ENCODE measurements at places on chromosomes 12 and 14.

DNA sequence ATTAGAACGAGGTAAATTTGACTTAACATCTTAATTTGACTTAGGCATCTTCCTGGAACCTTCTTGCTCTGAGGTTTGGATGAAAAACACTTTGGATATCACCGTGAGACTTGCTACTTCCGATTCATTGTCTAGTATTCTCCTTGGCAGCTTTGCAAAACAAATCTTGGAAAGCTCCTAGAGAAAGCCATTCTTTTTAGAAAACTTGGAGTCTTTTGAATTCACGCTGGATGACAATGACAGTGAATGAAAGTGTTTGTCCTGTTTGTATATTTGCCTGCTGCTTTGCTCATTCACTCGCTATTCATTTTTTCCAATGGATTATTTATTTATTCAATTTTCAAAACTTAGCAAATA is 222.1 kb upstream of the HMGA2 start:
- no peak for DNase-seq

DNA sequence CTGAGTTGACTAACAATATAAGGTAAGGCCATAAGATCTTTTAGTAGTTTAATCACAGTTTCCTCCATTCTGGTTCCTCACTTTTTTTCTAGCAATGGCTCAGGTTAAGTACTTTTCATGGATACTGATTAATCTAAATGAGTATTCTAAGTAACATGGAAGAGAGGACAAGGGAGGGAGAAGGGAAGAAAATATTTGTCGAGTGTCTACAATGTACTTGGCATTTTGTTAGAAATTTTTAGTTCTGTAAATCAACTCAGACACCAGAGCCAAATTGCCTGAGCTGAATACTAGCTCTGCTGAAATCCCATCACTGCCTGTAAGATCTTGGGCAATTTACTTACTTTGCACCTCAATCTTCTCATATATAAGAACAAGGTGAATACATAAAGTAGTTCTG is 20.2 kb downstream of the RERG start:
- DNase-seq: no peak

- DNase-seq: no peak
Observed at GRCh38 chr14:52911904-52912303, 38.9 kb downstream of the FERMT2 start.

DNA sequence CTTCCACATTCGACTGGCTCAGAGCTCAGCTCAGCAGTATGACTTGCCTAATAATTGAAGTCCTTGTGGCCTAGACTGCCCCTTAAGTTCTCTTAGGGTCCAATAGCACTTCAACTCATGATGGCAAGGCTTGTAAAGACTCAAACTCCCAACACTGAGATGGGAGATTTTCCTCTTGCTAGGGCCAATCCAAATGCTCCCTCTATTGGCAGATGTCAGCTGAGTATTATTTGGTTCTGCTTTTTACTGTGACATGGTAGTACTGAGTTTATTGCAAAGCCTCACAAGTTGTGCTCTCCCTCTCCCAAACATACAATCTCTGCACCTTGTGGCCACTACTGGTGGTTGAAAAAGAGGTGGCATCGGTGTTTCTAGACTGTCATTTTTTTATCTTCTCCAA is 164.2 kb downstream of the ALG10 start:
- DNase-seq: no peak

GRCh38 chr12:24719293-24719721 is 229.6 kb downstream of the BCAT1 start:
- no peak for DNase-seq

DNA sequence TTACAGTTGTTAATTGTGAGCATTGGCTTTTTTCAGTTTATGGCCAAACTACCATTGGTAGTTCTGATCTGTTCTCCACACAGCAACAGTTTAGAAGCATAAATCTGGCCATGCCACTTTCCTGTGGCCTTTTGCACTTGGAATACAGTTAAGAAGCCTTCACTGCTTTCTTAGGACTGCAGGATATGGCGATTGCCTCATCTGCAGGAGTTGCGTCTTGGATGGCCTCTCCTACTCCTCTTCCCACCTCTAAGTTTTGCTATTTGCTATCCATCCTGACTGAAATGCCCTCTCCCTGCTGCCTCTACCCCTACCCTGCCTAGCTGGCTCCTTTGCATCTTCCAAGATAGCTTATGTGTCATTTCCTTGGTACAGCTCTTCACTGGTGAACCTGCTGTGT is 12.8 kb upstream of the BMAL2 start:
- DNase-seq: no peak

DNA sequence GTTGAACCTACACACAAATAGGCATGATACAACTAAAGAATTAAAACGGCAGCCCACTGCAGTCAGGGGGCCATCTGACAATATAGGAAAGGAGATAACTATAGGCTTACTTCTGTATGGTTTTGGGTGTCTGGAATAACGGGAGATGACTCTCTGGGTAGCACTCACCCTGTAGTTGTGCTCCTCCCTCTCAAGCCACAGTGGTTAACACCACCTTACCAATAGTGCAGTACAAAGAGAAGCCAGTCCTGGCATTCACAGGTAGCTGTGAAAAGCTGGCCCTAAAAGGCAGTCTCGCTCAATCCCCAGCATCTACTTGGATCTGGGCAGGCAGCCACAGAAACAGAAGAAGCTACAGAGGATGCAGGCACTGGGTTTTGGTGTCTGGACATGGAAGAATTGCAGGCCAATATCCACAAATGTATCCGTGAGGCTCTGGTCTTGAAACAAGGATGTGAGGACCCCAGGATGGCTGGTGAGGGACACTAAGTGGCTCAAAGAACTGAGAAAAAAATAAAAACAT is 93.0 kb downstream of the DPF3 start:
- DNase-seq: no peak

GRCh38 chr12:74317078-74317601 is 220.5 kb upstream of the ATXN7L3B start:
- DNase-seq: no peak

GRCh38 chr14:96580566-96580965 is 78.4 kb downstream of the PAPOLA start:
- DNase-seq: no peak

DNA sequence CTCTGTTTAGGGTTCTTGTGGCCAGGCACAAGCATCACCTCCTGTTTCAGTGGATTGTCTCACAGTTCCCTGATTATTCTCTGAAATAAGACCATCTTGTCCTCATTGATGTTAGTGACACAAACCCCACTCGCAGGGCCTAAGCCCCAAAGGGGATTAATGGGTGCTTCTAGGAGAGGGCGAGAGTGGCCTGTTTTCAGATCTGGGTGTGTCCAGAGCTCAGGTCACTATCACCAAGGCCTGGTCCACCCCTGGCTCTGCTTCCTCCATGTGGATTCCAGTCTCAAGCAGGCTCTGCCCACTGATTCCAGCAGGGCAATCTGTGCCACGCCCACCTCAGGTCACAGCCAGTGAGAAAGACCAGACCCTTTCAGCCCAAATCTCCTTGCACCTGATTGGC is 361.9 kb downstream of the ADGRD1 start:
- DNase-seq: no peak

GRCh38 chr12:131511391-131511802 is 199.5 kb upstream of the SFSWAP start:
- no peak for DNase-seq

DNA sequence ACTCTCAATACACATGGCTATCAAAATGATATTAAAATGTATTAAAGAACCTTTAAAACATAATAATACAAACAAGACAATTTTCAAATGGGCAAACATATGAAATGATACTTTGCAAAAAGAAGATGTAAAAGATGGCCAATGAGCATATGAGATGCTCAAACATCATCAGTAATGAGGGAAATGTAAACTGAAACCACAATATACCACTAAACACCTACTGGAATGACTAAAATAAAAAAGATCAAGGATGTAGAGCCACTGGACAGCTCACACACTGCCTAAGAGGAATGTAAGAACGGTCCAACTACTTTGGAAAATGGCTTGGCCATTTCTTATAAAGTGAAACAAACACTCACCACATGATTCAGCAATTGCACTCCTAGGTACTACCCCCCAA is 97.2 kb upstream of the BBS10 start:
- DNase-seq: no peak

GRCh38 chr12:47995981-47996401 is 8.3 kb downstream of the COL2A1 start:
- no peak for DNase-seq

DNA sequence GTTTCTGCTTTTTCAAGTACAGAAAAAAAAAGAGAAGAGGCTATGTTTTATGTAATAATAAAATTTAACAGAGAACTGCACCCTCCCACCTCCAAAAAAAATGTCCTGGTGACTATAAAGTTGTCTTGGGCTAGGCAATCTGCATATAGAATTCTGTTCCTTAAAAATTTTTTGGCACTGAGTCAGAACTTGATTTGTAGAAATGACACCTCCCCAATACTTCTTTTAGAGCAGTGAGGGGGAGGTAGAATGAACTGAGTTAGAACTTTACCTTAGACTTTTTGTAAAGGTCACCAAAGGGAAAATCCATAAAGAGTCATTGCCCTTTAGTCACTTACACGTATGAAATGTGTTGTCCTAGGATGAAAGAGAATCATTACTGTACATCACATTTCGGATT is 80.0 kb downstream of the BTG1 start:
- no peak for DNase-seq

DNA sequence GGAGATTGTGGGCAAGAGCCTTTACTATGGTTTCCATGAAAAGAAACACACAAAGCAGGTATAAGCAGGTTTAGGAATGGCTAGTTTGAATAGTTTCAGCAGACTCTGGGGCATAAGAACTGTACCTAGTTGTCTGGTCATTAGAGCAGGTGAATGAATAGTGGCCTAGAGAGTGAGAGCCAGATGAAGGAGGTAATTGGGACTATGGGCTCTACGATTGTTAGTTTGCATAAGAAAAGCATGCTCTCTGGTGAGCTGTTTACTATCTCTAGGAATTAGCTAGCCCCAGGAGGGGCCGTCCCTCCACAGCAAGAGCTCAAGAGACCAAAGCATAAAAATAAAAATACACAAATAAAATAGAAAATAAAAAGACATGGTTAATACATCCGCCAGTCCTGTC is 397.5 kb upstream of the GARIN6 start:
- DNase-seq: no peak

GRCh38 chr12:54258201-54258681 is 21.7 kb downstream of the CBX5 start:
- no peak for DNase-seq

DNA sequence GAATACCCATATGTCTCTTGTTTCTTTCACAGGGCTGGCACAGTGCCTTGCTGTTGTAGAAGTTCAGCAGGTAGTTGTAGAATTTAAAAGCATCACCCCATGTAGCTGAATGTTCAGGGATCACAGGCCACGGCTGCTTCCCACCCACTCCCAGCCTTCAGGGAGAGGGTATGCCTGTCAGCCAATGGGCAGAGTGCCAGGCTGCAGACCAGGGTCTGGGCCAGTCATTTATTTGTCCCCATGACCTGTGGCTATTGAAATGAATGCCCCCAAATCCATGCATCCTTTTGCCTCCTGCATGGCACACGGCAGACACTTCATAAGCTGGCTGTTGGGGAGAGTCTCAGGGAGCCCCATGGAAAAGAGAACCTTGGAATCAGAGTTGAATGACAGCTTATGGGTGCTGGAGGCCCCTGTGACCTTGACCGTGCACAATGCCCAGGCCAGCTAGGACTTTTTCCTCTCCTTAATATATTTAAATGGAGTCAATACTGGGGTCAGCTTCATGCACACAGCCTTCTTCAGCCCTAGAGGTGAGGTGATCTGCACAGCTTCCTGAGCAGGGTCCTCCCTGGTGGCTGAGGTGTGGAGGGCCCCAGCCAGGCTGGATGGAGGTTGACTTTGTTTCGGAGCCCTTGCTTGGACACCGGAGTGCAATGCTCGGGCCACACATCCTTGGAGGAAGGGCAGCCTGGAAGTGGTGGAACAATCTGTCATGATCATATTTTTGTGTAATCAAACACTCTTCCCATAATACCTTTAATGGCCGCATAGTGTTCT is 45.3 kb downstream of the PRMT8 start:
- no peak for DNase-seq

Data from COR-L47 (cell line).